CMK (cell line): ENCODE measurements at places on chromosomes 1 and 21.
A peak's percentile ranks its signal among the peaks of the same experiment; 100 is the strongest.

GRCh38 chr1:112778137-112778536, 63.0 kb upstream of the PPM1J start:
- no peak for DNase-seq

DNA sequence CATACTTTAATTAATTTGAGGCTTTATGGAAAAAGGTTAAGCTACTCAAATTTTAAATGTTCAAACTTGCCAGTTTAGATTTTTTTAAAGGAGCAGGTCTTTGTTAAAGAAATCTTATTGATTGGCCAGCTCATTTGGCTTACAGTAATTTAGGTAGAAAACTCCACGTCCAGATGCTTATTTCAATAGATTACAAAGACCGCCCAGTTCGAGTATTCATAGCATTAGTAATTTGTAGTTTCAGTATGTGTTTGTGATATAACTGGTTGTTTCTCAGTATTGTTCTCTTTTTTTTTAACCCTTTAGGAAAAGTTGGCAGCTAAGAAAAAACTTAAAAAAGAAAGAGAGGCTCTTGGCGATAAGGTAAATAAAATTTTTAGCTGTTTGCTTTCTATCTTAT, 1.6 kb downstream of the RPF1 start:
- no peak for DNase-seq

- no peak for DNase-seq
Measured at GRCh38 chr1:198253259-198253658, 96.5 kb downstream of the NEK7 start.

DNA sequence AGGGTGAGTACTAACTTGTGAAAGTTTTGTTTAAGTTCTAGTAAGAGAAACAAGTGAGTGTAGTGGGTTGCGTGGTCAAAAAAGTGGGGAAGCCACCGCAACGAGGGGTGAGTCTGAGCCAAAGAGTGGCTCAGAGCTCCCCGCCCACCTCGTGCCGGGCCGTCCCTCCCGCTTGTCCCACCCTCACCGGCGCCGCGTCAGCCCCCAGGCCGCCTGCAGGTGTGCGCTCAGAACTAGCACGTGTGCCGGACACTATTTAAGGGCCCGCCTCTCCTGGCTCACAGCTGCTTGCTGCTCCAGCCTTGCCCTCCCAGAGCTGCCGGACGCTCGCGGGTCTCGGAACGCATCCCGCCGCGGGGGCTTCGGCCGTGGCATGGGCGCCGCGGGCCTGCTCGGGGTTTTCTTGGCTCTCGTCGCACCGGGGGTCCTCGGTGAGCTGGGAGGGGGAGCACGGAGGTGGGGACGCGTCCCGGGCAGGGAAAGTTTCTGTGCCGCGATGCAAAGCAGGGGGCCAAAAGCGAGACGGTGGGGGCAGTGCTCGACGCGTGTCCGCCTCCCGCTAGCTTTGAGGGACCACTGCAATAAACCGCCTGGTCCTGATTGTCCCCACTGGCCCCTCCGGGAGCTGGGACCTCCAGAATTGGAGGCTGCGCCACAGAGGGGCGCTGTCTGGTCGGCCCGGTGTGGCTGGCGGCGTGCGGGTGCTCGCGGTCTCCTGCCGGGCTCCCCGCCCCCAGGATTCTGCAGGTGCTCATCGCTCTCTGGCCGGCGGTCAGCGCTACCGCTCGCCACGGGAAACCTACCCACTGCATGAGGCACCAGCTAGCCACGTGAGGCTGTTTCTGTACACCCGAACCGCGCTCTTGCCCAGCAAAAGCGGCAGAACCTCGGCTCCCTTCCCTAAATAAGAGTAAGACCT, at the start of gene CR2:
Gene CR2, plus strand, starts transcription at position 283 of the 919 bp plus-strand sequence. Its CDS starts 91 bp downstream, at position 374.
- no peak for DNase-seq

DNA sequence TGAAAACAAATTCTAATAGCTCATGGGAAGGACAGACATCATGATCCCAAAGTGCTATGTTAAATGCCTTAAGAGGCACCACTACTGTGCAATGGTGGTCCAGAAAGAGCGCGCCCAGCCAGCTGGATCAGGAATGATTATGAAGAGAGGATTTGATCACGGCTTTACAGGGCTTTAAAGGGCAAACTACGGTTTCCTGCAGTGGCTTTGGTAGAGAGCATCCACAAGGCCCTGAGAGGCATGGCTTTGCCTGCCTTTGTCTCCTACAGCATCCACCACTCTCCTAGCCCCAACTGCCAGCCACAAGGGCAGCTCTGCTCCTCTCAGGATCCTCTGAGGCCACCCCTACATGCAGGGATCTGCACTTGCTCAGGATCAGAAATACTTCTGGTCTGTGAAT, 40.7 kb downstream of the ZNF281 start:
- DNase-seq, result no peak

- DNase-seq, result peak; percentile 57
Measured at GRCh38 chr1:54403808-54404261, 2.4 kb downstream of the SSBP3 start.
